ENCODE measurements at places on chromosomes 11 and 22.

- no peak for DNase-seq
Measured at GRCh38 chr22:44535362-44536095, 37.5 kb upstream of the RTL6 start.

GRCh38 chr11:9461760-9462134, 935 bp downstream of the ZNF143 start:
- no peak for DNase-seq

DNA sequence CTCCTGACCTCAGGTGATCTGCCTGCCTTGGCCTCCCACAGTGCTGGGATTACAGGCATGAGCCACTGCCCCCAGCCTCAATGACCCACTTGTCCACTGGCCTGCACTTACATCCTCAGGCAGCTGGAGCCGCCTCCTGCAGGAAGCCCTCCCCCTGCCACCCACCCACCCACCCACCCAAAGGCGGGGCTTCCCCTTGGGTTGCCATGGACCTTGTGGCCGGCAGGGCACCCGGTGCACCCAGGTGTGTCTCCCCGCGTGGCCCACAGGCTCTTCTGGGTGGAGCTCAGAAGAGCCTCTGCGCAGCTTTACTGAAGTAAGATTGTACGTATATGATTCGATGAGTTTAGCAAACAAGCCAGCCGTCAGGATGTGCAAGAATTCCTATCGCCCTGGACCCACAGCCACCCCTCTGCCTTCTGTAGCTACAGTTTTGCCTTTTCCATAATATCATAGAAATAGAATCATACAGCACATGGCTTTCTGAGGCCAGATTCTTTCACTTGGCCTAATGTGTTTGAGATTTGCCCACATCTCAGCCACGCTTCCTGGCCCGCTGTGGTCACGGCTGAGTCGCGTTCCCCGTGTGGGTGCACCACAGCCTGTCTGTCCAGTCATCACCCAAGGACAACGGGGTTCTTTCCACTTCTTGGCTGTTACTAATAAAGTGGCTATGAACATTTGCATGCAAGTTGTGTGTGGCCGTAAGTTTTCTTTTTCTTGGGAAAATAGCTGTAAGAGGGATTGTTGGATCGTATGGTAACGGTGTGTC, 5.3 kb upstream of the BRSK2 start:
- no peak for DNase-seq

DNA sequence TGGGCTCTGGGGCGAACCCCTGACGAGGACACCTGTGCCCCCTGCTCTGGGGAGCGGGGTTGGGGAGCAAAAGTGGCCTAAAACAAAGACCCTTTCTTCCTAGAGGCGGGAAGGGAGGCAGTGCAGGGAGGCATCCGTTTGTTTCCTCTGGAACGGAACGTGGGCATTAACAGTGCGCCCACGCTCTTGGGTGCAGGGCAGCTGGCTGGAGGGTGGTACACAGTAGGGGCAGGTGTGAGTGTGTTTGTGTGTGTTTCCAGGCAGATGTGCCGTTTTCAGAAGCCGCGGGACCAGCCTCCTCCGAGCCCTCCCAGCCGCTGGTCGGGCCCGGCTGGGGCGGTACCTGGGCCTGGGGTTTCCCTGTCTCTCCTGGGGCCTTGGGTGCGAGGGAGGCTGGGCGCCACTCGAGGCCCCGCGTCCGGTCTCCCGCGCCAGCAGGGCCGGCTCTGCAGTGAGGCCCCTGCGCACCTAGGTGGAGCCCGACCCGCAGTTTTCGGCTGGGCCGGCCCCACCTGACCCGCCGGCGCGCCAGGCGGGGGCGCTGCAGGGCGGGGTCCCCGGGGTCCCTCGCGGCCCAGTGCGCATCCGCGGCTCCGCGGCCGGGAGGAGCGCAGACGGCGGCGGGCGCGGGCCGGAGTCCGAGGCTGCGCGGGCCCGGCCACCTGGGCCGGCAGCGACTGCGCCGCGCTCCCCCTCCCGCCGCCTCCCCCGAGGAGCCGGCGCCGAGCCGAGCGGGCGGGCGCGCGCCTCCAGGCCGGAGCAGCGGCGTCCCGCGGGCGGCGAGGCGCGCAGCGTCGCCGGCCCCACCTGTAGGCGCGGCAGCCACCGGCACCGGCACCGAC, 1252.7 kb downstream of the BRD1 start:
- peak; percentile 70 for DNase-seq

- DNase-seq = no peak
Measured at GRCh38 chr11:13310443-13310842, 32.9 kb downstream of the BMAL1 start.

- no peak for DNase-seq
Measured at GRCh38 chr11:12813371-12814225, 139.4 kb downstream of the TEAD1 start.

DNA sequence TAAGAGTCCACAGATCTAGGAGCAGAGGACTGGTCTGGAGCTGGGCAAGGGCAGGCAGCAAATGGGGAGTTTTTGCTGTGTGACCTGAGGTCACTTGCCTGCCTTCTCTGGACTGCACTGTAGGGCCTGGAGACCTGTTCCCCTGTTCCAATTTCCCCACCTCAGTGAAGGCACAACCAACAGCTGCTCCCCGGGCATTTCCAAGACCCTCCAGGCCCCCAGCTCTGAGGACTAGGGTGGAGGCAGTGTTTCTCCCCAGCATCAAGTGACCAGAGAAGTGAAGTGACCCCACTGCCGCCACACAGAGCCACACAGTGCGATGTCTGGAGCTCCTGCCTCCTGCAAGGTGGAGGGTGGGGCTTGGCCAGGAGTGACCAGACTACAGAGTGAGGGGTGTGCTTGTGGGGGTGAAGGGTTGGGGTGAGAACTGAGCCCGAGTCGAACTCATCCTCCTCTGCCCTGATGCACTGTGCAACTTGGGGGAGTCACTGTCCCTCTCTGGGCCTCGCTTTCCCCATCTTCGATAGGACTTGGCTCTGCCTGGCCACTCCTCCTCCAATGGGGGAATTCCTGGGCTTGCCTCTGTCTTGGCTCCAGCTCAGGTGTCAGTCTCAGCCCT, 21.6 kb downstream of the P2RY2 start:
- no peak for DNase-seq

DNA sequence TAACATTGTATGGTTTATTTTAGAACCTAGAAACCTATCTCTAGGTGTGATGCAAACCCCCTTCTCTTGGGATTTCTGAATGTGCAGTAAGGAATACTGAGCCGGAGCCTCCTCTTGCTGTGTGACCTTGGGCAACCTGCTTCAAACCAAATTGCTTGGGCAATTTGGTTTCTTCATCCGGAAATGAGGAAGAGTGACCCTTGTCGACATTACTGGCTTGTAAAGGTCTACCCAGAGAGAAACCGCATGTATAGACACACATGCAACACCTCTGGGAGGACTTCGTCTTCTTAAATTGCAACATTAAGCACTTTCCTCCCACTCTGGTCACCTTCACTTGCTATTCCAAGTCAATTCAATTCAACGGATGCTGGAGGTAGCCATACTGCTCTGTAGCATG, 19.6 kb upstream of the TP53I11 start:
- no peak for DNase-seq

DNA sequence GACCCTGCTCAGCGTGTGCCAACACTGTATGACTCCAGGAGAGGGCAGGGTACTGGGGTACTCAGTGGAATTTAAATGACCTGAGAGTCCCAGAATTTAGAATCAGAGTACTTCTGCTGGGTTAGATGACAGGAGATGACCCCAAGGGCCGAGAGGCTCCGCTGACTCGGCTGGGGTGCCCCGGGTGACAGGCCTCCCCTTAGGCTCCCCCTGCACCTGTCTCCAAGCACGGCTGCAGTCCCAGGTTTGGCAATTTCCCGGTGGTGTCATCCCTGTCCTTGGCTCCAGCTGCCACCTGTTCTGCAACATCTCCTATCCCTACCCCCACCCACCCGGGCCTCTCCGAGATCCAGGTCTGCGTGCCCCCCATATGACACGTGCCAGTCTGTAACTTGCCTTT, 1.3 kb downstream of the ACTN3 start:
- no peak for DNase-seq

DNA sequence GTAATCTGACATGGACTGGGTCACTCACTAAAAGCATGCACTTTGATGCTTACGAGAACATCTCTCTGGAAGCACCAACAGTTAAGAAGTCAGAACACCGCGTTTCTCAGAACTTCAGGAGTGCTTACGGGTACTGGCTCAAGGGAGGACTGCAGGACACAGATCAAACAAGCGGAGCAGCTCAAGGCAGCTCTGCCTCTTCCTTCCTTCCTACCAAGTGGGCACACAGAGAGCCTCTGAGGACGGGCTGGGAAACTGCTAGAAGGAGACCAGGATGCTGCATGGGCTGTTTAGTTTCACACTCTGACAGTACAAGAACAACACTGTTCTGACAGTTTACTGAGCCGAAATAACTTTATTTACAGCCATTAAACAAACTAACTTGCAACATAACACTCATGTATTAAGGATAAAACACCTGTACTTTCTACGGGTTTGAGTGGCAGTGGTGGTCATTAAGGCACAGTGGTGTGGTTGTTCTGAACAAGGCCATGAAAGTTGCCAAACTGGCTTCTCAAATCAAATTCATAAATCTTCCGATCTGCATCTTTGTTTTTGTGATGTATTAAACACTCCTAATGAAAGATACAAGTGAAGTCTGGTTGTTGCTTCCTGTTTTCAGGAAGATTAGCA, 37.5 kb downstream of the ARFGAP3 start:
- DNase-seq = no peak

GRCh38 chr11:2833716-2834502, 51.7 kb downstream of the CDKN1C start:
- no peak for DNase-seq

DNA sequence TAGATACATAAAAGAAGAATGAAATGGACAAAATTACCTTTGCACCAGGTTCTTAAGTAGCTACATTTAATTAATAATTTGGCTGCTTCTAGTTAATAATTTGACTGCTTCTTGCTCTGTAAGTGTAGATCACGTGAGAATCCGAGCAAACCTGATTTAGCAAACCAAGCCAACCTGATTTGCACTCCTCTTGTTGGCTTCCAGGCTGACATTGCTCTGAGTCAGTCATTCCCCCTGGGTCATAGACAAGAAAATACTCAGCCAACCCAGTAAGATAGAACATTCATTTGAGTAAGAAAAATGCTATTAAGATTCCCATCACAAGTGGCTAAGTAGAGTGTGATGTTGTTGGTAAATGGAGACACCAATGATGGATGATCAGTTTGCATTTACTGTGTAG, 304.1 kb downstream of the C11orf87 start:
- no peak for DNase-seq

GRCh38 chr11:119551420-119552105, 128.6 kb upstream of the THY1 start:
- no peak for DNase-seq

DNA sequence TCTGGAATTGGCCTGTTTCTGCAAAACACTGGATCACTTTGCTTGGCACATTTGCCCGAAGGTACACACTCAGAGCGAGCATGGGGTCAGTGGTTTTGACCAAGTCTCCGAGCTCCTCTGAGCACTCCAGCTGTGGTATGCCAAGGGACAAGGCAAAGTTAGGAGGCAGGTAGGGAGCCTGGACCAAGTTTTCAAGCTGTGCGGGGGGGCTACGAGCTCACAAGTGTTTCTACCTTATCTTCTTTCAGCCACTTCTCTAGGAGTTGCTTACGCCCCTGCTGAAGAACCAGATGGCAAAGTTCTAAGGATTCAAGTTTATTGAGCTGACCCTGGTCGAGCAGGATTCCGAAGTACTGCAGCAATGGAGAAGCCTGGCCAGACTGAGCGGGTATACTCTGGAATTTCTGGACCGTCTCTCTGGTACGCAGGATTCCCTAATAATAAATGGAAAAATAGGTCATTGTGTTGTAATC, 54.7 kb upstream of the SLC25A1 start:
- no peak for DNase-seq

GRCh38 chr11:82995754-82996398, 75.8 kb downstream of the RAB30 start:
- DNase-seq = no peak

DNA sequence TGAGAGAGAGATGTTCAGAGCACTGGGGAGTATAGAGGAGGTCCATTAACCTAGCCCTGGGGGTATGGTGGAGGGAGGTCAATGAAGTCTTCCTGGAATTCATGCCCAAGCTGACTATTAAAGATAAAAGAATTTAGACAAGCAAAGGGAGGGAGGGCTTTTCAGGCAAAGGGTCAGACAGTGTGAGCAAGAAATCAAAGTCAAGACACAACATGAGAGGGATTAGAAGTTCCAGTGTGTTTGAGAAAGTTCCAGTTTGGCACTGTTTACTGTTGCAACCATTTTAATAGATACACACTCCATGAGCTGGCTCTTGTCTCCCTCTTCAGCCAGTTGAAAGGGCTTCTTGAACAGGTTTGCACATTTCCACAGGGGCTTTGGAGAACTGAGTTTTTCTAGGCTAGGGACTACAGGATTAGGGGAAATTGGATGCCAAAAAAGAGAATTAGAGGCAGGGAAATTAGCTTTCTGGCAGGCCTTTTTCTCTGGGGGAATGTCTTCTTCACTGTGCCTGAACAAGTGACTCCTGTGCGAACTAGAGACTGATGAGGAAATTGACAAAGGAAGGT, 14.7 kb upstream of the NNMT start:
- no peak for DNase-seq

DNA sequence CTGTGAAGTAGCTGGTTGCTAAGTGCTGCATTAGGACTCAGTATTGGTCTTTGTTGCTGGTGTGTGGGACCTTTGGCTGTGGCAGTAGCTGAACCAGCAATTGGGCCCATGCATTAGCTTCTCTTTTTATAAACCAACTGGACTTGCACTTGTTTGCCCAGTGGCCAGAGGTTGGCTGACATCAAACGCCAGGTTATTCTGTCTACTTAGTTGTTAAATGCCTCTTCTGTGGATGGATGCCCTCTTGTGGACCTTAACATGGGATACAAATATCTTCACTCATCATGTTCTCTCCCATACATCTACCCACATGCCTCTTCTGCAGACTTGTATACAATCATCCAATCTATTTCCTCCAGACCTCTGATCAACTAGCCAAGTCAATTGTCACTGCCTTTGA, 26.4 kb upstream of the ARHGAP20 start:
- no peak for DNase-seq

GRCh38 chr11:117094776-117095175, 3.5 kb downstream of the SIK3 start:
- no peak for DNase-seq

- no peak for DNase-seq
Measured at GRCh38 chr11:108906329-108906728, 241.5 kb downstream of the DDX10 start.

DNA sequence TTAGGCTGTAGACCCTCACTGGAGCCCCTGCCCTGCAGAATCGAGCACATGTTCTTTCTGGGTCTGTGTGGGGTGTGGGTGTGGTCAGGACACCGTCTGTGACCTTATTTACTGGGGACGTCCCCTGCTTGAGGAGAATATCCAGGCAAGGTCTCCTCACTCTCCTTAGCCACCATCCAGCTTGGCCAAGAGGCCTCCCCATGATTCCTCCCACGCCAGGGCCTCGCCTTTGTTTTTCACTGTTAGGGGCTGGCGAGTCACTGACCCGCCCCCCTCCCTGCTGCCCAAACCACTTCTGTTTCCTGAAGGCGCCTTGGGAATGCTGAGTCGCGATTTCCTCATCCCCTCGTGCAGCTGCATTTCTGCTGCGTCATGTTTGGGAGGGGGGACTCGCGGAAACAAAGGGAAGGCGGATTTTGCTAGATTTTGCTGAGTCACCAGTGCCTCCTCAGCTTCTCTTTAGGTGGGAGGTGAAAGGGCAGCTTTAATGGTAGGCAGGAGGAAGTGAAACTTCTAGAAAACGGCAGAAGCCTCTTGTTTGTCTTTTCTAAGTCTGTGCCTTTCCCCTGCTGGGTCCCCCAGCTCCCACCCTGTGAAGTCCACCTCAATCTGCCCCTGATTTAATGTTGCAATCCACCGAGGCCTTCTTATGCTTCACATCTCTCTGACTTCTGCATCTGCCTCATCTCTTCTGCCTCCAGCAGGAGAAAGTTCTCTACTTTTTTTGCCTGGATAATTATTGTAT, 4.0 kb upstream of the HMOX1 start:
- peak; percentile 65 for DNase-seq
